ENCODE measurements at places on chromosomes 5 and 9.

GRCh38 chr9:12554636-12555035, 138.5 kb upstream of the TYRP1 start:
- no peak overlapping the region for H3K4me3 ChIP-seq
- H3K27ac ChIP-seq = no peak overlapping the region
- DNase-seq = no peak
- no peaks in the 10 kb centered on the region for H3K4me1 ChIP-seq
- no peaks in the 10 kb centered on the region for H3K27me3 ChIP-seq

DNA sequence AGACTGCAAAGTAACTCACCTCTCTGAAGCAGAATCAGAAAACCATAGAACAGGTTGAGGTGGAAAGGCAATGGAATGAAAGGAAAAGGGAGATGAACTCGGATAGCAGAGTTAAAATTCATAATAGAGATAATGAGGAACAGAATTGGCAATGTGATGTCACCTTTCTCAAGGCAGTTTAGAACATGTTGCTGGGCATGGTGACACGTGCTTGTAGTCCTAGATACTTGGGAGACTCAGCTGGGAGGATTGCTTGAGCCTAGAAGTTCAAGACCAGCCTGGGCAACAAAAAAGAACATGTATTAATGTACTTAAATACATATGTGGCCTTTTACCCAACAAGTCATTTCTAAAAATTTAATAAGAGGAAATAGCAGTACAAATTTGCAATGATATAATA, 81.6 kb upstream of the MIER3 start:
- H3K27ac ChIP-seq = no peak overlapping the region
- H3K4me3 ChIP-seq = no peak overlapping the region
- no peak for DNase-seq
- peaks cover 4% of the 10 kb centered on the region for H3K27me3 ChIP-seq
- no peaks in the 10 kb centered on the region for H3K4me1 ChIP-seq
- no peaks in the 10 kb centered on the region for H3K36me3 ChIP-seq

GRCh38 chr5:6649186-6649585, 15.9 kb downstream of the SRD5A1 start:
- peaks cover 9% of the 10 kb centered on the region for H3K36me3 ChIP-seq
- H3K4me1 ChIP-seq = no peaks in the 10 kb centered on the region
- H3K27me3 ChIP-seq = no peaks in the 10 kb centered on the region
- no peak overlapping the region for H3K27ac ChIP-seq

GRCh38 chr5:147557876-147558745, 48.2 kb upstream of the DPYSL3 start:
- no peak overlapping the region for H3K27ac ChIP-seq
- no peaks in the 10 kb centered on the region for H3K4me1 ChIP-seq
- no peak for DNase-seq
- no peaks in the 10 kb centered on the region for H3K36me3 ChIP-seq
- H3K27me3 ChIP-seq = no peaks in the 10 kb centered on the region

DNA sequence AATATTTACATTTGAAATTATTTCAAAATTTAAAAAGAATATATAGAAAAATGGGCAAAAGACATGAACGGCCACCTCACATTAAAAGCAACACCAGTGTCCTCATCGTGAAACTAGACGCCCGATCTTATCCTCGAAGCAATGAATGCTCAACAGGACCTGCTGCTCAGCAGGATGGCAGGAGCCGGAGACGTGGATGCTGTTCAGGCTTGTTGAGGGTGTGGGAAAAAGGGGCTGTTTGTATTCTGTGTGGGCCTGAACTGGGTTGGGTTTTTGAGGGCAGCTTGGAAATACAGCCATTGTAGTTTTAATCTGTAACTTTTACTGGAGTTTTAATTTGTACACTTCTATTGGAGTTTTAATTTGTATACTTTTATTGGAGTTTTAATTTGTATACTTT, 20.3 kb downstream of the EXOC3 start:
- peaks cover 73% of the 10 kb centered on the region for H3K36me3 ChIP-seq
- H3K4me3 ChIP-seq = no peak overlapping the region
- no peak for DNase-seq
- no peaks in the 10 kb centered on the region for H3K27me3 ChIP-seq

DNA sequence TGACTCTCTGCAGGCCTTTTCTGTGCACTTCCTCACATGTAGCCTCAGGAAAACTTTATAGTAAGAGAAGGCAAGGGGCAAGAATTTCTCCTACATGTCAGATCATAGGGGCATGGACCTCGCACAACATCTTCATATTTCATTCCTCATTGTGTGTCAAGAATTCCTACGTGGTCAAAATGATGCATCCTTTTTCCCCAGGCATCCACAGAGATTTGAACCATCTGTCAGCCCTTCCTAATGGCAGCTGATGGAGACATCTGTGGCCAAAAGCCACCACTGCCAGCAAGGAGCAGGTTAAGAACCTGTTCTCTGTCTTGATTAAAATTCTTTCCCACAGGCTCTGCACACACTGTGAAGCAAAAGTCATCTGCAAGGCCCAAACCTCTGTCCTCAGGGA, 42.5 kb downstream of the MFAP3 start:
- no peak for DNase-seq
- no peak overlapping the region for H3K27ac ChIP-seq
- H3K27me3 ChIP-seq = no peaks in the 10 kb centered on the region
- H3K36me3 ChIP-seq = no peaks in the 10 kb centered on the region
- no peak overlapping the region for H3K4me3 ChIP-seq

DNA sequence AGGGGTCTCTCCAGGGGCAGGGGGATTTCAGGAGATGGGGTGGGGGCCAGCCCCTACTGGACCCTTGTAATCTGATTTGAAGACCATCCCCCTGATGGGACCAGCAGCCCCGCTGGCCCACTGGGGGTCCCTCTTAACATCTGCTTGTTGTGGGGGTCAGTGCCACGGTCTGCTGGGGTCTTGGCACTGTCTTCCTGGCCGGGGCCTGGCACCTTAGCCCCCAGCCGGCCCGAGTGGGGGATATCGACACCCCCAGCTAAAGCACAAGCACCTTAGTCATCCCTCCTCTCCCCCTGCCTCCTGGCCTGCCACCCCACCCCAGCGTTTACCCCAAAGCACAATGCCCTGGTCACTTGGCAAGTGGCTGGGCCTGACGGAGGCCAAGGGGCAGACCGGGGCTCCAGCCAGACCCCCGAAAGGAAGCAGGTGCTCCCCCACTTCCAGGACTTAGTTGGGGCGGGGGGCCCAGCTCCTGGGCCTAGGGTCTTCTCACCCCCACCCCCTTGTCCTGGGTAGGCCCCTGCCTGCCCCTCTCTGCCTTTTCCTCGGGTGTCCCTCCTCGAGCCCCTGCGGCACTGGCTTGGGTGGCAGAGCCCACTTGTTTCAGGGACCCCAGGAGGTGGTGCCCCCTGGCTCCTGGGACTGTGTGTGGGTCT, 1.4 kb upstream of the NFX1 start:
- H3K36me3 ChIP-seq = 0 out of 2 replicates have a peak, but pooled peaks cover 6% of the 10 kb centered on the region
- peak overlapping the region; percentile 96 for H3K27ac ChIP-seq
- H3K4me3 ChIP-seq = peak overlapping the region; percentile 85
- no peaks in the 10 kb centered on the region for H3K27me3 ChIP-seq

DNA sequence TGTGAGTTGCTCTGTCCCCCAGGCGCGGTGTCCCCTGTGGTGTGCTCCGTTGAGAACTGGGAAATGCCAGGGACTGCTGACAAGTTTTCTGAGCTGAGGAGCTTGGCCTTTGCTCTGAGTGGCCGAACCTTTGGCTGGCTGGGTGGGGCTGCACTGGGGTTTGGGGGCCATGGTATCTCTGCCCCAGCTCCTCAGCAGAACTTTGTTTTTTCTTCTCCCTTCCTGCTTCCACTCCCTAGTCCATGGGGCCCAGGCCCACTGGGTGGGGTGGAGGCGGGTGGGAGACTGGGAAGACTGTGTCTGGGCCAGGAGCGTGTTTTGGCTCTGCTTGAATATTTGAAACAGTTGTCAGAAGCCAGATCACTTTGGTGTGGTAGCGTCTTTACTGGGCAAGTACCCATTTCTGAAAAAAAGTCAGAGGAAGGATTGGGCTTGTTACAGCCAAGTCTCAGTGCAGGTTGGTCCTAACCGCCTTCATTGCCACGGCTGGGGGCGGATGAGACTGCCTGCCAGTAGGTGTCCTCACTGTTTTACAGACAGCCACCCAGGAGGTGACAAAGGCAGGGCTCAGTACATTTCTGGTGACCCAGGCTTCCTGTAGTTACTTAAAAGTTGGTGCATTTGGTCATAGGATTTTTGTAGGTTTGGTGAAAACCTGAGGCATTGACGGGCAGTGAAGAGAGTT, 92.7 kb downstream of the DAB2IP start:
- no peak overlapping the region for H3K4me3 ChIP-seq
- peak; percentile 16 for DNase-seq
- no peak overlapping the region for H3K27ac ChIP-seq
- H3K27me3 ChIP-seq = no peaks in the 10 kb centered on the region
- H3K36me3 ChIP-seq = no peaks in the 10 kb centered on the region

DNA sequence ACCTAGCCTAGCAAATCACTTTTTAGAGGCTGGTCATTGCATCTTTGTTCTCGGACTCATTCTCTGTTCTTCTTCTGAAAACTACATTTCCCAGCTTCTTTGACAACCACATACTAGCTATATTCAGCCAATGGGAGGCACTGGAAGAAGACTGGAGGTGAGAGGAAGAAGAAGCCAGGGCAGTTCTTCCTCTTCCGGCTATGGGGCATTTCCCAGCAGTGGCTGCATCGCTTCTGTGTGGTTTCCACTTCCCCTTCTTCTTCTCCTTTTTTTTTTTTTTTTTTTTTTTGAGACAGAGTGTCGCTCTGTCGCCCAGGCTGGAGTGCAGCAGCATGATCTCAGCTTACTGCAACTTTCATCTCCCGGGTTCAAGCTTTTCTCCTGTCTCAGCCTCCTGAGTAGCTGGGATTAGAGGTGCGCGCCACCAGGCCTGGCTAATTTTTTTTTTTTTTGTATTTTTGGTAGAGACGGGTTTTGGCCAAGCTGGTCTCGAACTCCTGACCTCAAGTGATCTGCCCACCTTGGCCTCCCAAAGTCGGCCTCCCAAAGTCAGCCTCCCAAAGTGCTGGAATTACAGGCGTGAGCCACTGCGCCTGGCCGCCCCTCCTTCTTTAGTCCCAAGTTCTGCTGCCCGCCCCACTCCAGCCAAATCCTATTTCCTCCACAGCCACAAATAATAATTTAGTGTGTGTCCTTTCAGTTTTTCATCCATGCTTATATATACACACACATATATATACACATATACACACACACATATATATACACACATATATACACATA, 6.9 kb upstream of the UBAP1 start:
- H3K27ac ChIP-seq = no peak overlapping the region
- no peaks in the 10 kb centered on the region for H3K4me1 ChIP-seq
- H3K4me3 ChIP-seq = no peak overlapping the region
- H3K36me3 ChIP-seq = no peaks in the 10 kb centered on the region
- DNase-seq = no peak

GRCh38 chr5:99460701-99461100, 531.9 kb upstream of the CHD1 start:
- H3K27me3 ChIP-seq = no peaks in the 10 kb centered on the region
- no peak for DNase-seq
- H3K36me3 ChIP-seq = no peaks in the 10 kb centered on the region
- H3K4me1 ChIP-seq = no peaks in the 10 kb centered on the region
- H3K4me3 ChIP-seq = no peak overlapping the region

- no peaks in the 10 kb centered on the region for H3K4me1 ChIP-seq
- H3K4me3 ChIP-seq = no peak overlapping the region
- H3K27me3 ChIP-seq = no peaks in the 10 kb centered on the region
- no peaks in the 10 kb centered on the region for H3K36me3 ChIP-seq
- no peak overlapping the region for H3K27ac ChIP-seq
Measured at GRCh38 chr9:77018969-77019235, 553 bp upstream of the FOXB2 start.

- no peak overlapping the region for H3K4me3 ChIP-seq
- no peaks in the 10 kb centered on the region for H3K36me3 ChIP-seq
- DNase-seq = no peak
- no peak overlapping the region for H3K27ac ChIP-seq
Measured at GRCh38 chr9:70390933-70391341, 23.5 kb downstream of the KLF9 start.

- no peak overlapping the region for H3K4me3 ChIP-seq
- no peaks in the 10 kb centered on the region for H3K4me1 ChIP-seq
- no peaks in the 10 kb centered on the region for H3K36me3 ChIP-seq
- DNase-seq = no peak
- no peaks in the 10 kb centered on the region for H3K27me3 ChIP-seq
- H3K27ac ChIP-seq = no peak overlapping the region
Measured at GRCh38 chr5:39730699-39731098, 305.9 kb upstream of the DAB2 start.

DNA sequence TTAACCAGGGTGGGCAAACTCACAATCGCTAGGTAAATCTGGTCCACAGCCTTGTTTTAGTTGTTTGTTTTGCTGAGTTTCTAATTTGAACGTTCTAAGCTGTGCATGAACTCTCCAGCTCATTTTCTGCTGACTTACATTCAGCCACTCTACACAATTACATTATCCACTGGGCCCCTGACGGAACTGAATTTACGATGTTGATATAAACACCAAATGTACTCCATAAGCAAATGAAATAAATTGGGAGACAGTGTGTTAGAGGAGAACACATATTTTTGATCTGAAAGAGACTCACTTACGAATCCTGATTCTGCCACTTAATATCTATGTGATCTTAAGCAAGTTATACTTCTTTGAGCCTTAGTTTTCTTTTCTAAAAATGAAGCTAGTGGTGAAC, 393.4 kb downstream of the ZNF608 start:
- no peaks in the 10 kb centered on the region for H3K27me3 ChIP-seq
- peaks cover 3% of the 10 kb centered on the region for H3K4me1 ChIP-seq
- no peaks in the 10 kb centered on the region for H3K36me3 ChIP-seq

DNA sequence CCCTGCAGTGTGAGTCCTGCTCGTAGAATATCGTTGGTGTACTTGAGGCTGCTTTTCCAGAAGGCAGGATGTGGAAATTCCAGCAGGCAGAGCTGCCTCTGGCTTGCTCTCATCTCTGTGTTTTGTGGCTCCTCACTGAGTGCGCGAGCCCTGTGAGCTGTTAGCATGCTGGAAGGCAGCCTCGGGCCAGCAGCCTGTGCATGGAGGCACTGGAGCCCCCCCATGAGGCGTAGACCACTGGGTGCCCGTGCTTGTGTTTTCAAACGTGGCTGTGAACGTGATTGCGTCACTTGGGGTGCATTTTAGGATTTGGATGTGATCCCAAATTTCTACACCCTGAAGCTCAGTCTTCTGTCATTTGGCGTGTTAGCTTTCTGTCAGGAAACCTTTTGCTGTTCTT, 3.2 kb downstream of the WDR5 start:
- H3K27ac ChIP-seq = peak overlapping the region; percentile 18
- H3K36me3 ChIP-seq = peaks cover 55% of the 10 kb centered on the region
- no peaks in the 10 kb centered on the region for H3K27me3 ChIP-seq
- no peak for DNase-seq
